ENCODE measurements at places on chromosomes 2 and 18.

- no peak for DNase-seq
These were observed 27.8 kb downstream of the GLI2 start for GRCh38 chr2:120763508-120763907.

DNA sequence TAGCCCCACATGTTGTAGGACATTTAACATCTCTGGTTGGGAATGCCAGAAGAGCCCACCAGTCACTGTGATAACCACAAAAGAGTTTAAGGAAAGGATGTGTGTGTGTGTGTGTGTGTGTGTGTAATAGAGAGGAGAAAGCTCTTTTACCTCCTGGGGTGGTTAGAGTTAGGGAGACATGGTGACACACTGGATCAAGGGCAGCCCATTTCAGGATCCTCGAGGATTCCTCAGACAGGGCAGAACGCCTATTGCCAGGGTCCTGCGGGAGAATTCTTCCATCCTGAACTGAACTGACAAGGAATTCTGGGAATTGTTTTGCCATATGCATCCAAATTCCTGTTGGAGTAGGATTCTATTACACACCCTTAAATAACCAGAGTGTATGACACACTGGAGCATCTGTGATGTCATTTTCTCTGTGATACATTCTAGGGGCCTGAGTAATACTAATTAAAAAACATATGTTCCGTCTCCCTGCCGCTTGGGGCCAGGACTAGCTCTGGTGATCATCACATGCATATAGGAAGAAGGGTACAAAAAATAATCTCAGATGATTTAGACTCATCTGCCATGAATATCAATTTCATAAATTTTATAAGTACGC lies 156.4 kb upstream of the MMADHC start:
- peak; percentile 81 for DNase-seq

- no peak for DNase-seq
These were observed 3.9 kb downstream of the TP53I3 start for GRCh38 chr2:24080701-24081100.

DNA sequence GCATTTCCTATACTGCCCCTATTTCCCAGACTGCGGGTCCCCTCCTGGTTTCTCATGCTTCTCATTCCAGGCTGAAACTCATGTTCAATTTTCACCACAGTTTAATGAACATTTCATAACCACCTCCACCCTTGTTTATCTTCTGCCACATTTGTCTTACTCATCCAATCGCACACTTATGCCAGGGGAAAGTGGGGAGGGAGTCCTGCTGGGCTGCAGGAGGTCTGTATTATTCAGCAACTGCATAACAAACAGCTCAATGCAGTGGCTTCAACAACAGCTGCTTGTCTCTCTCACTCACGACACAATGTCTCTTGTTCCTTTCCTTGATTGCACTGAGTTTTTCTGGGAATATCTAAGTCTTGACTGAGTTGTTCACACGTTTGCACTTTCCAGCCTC lies 106.0 kb downstream of the ZNF519 start:
- no peak for DNase-seq

GRCh38 chr18:38421021-38421420 lies 855.4 kb upstream of the CELF4 start:
- DNase-seq: no peak

GRCh38 chr18:21799721-21800120 lies 59.1 kb downstream of the MIB1 start:
- DNase-seq: no peak

DNA sequence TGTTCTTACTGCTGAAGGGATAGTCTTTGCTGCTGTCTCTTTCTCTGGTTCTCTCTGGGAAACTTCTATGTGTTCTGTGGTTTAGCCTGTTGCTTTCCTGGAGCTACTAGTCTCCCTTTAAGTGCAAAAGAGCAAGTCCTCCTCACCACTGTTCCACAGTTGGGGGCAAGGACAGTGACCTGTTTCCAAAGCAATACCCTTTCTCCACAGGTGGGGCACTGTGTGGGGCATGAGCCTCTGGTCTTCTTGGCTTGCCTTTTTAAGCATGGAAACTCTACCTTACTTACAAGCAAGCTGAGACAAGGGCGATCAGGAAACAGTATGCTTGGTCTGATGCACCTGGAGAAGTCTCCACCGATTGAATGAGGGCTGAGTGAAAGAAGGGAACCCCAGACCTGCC lies 156.7 kb downstream of the CPS1 start:
- DNase-seq: no peak

- no peak for DNase-seq
These were observed 88.8 kb downstream of the MAP3K20 start for GRCh38 chr2:173164396-173164795.

- peak; percentile 88 for DNase-seq
These were observed 34.7 kb downstream of the RMC1 start for GRCh38 chr18:23538001-23538400.

DNA sequence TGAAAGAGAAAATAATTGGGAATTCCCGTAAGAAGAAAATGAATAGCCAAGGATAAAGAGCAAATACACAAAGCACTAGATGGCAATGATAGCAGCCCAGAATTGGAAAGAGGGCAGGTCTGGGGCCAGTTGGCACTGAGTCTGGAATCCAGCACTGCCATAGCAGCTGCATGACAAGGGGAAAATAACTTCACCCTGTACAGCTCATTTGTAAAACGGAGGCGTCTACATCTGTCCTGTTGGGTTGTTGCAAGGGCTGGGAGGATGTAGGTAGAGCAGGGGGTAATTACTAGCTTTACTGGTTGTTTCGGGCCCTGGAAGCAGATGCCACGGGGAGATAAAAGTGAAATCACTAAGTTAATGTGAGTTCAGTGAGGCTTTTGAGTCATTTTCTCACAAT lies 110.0 kb upstream of the RASGRP3 start:
- DNase-seq: no peak

DNA sequence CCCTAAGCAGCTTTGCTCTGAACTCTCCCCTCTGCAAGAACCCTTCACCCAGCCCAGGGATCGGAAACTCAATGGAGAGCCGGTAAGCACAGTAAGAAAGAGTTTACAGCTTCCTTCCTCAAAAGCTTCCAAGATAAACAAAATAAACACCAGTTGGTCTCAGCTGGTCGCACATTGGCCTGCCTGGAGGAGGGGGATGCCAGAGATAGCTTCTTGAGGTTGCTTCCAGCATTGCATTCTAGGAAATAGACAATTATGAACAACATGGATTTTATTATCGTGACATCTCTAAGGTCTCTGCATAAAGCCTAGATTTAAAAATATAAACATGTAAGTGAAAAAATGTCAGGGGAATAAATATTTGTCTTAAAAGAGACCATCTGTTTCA lies 141.5 kb upstream of the PKDCC start:
- DNase-seq: no peak

DNA sequence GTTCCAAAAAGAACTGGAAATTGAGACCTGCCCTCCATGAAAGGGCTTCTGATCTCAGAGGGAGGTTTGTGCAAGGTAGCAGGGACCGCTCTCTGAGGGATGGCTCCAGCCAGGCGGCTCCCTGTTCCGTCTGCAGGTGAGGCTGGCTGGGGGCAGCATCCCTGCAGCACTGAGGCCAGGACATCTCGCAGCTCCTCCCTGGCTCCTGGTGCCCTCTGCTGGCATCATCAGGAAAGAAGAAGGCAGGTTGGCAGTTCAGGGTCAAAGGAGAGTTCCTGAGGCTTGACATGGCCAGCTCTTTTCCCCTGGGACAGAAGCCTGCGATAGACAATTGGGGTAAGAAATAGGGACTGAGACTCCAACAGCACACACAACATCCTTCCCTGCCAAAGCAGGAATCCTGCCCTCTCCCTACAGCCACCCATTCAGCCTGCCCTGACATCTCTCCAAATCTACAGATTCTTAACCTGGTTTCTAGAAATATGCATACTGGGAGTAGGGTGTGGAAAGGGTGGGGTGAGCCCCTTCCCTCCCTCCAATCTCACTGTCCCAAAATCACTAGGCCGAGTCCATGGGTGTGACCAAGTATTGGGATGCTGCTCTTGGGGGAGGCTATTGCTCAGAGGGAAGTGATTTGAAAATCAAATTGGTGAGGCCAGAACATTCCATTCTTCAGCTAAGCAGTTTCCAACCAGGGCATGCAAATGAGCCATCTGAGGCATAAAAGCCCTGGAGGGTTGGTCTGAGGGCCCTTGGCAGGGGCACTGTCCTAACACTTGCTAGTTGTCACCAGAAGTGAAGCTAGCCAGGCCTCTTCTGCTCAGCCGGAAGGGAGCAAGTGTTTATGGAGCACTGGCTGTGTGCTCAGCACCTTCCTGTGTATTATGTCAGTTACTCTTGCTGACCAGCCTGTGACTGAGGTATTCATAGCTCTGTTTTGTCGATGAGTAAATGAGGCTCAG lies 185.4 kb downstream of the TFCP2L1 start:
- no peak for DNase-seq
